ENCODE measurements at places on chromosomes 6 and 20. TPM values are rescaled to one million over a fixed set of nuclear protein-coding genes. Genes with fewer than 3 reads are reported as not detected.

CHRNA4 gene
- total RNA-seq: not detected

- H3K27me3 ChIP-seq: no peaks in the 10 kb centered on the region
- DNase-seq: peak; percentile 44
Observed at GRCh38 chr6:112188906-112189305, 65.5 kb downstream of the LAMA4 start.

GRCh38 chr6:14354919-14355572 lies 237.5 kb downstream of the CD83 start:
- no peaks in the 10 kb centered on the region for H3K36me3 ChIP-seq
- H3K27me3 ChIP-seq: no peaks in the 10 kb centered on the region
- no peaks in the 10 kb centered on the region for H3K4me1 ChIP-seq
- DNase-seq: peak; percentile 46
- H3K4me3 ChIP-seq: no peak overlapping the region
- H3K27ac ChIP-seq: no peak overlapping the region

DNA sequence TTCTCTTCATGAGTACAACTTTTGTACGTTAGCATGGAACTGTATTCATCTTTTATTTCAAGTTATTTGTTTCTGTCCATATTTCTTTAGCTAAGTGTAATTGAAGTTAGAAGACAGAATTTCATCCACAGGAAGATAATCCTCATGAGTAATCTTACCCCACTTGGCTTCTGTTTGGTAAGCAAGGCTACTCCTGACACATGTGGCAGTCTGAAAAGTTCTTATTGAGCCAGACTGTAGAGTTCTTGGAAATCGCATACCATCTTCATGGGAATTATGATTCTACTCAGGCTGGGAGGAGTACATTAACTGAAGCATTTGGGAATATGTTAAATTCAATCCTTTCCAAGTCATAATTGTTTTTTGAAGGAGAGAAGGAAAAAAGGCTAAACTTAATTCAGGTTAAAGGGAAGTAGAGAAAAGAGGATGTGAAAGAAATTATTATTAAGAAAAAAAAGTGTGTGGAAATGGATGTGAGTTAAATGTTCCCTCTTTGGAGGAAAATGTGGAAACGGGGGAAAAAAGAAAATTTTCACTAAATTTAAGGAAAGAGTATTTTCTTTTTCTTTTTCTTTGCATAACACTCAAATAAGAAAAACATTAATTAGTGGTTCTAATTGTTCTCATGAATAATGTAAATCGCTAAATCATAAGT lies 41.5 kb upstream of the TENT5A start:
- no peaks in the 10 kb centered on the region for H3K27me3 ChIP-seq
- no peaks in the 10 kb centered on the region for H3K36me3 ChIP-seq
- DNase-seq: no peak

GRCh38 chr6:21754891-21755290 lies 161.3 kb downstream of the SOX4 start:
- no peaks in the 10 kb centered on the region for H3K4me1 ChIP-seq
- no peaks in the 10 kb centered on the region for H3K36me3 ChIP-seq
- no peak overlapping the region for H3K27ac ChIP-seq
- DNase-seq: no peak
- H3K4me3 ChIP-seq: no peak overlapping the region
- no peaks in the 10 kb centered on the region for H3K27me3 ChIP-seq

- H3K27ac ChIP-seq: no peak overlapping the region
- H3K4me3 ChIP-seq: peak overlapping the region; percentile 31
- no peaks in the 10 kb centered on the region for H3K4me1 ChIP-seq
- no peak for DNase-seq
Observed at GRCh38 chr6:46014511-46015118, 1.0 kb downstream of the CLIC5 start.

DNA sequence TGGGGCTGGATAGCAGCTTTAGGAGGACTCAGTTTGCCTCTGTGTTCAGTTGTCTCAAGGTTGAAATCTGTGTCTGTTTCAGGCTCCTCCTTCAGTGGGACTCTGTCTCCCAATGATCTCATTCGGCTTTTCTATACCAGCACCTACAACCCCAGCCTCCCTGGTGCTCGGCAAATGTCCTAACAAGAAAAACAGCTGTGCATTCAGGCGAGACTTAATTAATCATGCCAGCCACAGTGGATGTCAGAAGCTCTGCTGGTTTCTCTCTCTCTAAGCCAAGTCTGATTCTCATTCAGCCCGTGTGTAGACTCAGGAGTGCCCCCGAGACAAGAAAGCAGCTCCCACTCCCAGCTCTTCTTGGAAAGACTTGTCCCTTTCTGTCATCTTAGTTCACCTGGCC lies 46.8 kb downstream of the SUN5 start:
- no peak overlapping the region for H3K27ac ChIP-seq
- H3K36me3 ChIP-seq: no peaks in the 10 kb centered on the region
- H3K27me3 ChIP-seq: no peaks in the 10 kb centered on the region
- DNase-seq: no peak
- no peaks in the 10 kb centered on the region for H3K4me1 ChIP-seq

All from uterus (tissue), 4 donors.